Left cardiac atrium (tissue), 4 donors: ENCODE measurements at places on chromosomes 2 and 18.
A peak's percentile ranks its signal among the peaks of the same experiment; 100 is the strongest.

GRCh38 chr2:138059487-138060300 lies 95.4 kb downstream of the HNMT start:
- DNase-seq, result no peak

- DNase-seq, result no peak
Observed at GRCh38 chr18:48670751-48671560, 132.1 kb downstream of the CTIF start.

GRCh38 chr2:8422450-8422800 lies 259.4 kb upstream of the ID2 start:
- no peak for DNase-seq

DNA sequence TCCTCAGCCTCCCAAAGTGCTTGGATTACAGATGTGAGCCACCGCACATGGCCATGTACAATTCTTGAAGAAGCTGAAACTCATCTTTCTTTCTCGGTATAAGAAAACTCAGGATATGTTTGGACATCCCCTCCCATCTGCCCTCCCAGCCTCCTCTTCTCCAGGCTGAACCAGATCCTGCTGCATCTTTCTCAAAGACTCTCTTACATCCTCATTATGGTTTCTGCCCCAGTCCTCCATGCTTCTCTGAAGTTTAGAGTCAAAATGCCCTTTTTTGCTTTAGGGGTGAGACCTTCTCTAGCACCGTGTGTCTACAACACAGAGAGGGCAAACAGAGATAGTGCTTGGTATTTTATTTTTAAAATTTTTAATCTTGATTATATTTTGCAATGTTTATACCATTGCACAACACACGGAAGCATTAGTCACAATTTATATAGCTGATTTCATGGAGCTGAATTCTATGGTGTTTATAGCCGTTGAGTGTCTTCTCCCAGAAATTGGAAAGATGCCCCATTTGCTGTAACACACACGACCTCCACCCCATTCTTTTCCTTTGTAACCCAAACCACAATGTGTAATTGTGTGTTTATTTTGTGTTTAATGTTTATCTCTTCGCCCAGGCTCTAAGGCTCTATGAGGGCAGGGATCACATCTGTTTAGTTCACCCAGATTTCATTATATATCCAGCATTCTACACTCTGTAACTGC lies 206.0 kb upstream of the TNP1 start:
- DNase-seq, result no peak

DNA sequence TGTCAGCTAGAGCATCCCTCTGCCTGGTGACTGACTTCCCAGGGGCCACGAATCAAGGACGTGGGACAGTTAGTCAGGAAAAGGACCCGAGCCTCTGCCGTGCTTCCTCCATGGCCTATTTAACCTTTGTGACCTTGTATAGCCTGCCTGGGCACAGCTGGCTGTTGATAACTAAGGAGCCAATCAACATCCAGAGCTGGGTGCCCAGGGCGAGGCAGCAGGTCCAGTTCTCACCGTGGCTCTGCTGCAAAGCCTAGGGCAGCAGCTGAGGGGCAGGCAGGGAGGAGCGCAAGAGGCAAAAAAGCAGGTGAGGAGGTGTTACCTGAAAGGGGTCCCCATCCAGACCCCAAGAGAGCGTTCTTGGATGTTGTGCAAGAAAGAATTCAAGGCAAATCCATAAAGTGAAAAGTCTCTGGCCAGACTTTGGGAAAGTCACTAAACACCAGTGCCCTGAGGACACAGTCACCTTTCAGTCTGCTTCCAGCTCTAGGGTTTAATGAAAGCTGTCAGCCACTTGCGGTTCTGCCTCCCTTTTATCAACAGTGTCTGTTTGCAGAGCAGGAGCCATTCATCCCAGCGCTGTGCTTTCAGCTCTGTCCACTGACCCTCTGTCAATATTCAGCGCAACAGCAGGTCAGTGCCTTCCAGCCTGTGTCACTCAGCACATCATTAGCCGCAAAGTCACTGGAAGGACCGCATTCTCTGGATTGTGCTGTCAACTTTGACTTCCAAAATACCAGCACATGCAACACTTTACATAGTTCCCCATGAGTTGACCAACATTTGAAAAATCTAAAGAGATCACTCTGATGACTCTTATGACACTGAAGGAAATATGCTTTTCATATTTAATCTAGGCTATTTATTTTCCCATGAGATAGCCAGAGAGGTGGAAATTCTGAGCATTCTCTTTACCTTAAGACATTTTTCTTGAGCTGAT lies 38.6 kb upstream of the ASAP2 start:
- no peak for DNase-seq

- DNase-seq, result no peak
Observed at GRCh38 chr18:43671431-43671830, 394.1 kb upstream of the SYT4 start.

GRCh38 chr2:160076241-160076640 lies 13.8 kb upstream of the PLA2R1 start:
- no peak for DNase-seq

DNA sequence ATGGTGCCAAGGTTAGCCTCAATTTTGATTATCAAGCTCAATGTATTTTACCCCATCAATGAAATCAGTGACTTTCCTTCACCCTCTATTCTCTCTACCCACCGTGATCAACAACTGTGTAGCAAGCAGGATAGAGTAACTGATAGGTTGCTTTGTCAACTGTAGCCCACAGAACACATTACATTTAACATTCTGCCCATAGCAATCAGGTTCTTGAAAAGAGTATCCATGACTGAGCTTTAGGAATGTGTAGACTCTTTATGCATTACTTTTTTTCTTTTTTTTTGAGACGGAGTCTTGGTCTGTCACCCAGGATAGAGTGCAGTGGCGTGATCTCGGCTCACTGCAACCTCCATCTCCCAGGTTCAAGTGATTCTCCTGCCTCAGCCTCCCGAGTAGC lies 19.8 kb upstream of the VWA3B start:
- DNase-seq, result no peak

DNA sequence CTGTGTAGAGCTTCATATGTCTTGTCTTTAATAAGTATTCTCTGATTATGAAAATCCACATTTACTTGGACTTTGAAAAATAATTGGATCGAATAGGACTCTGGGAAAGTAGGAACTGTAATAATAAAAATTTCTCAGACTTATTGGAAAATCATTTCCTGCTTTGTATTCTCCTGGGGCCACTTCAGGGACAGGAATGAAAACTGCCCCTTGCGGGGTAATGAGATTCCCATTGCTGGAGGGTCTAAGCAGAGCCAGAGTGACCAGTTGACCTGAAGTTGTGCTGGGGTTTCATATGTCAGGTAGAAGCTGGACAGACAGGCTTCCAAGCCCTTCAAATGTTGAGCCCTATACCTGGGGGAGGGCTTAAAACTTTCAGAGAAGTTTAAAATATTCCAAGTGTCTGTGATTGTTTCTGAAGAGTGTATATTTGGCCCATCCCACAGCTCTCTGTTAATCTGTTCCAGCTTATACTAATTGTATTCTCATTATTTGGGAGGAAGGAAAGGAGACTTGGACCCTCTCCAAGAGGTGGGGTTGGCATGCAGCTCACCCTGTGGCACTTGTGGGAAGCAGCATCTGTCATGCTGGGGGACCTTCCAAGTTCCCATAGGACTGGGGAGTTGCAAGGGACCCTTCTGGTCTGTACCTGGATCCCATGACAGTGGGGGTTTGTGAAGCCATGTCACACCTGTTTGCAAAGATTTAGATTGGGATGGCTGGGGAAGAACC lies 268.7 kb upstream of the ATP5MC3 start:
- no peak for DNase-seq

DNA sequence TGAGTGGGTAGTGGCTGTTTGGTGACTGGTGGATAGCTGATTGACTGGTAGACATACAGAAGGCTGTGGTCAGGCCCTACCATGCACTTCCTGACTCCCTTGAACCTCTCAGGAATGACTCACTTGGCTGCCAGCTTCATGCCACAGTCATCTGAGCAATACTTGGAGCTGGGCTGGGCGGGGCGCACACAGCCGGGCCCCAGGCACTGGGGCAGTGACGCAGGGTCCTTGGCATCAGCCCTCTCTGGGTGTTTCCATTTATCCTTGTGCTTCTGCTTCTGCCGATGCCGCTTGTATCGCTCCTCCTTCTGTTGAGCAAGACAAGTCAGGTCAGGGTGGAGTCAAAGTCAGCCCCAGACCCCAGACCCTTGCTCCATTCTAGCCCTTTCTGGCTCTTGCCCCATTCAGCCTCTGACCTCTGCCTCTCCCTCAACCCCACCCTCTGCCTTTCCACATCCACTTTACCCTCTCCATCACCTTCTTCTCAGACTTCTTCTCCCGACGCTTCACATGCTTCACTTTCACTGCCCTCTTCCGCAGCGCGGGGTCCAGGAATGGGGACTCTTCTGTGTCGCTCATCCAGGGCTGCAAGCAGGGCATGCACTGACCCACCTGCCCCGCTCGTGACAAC lies 3.0 kb upstream of the MBD1 start:
- DNase-seq, result no peak

DNA sequence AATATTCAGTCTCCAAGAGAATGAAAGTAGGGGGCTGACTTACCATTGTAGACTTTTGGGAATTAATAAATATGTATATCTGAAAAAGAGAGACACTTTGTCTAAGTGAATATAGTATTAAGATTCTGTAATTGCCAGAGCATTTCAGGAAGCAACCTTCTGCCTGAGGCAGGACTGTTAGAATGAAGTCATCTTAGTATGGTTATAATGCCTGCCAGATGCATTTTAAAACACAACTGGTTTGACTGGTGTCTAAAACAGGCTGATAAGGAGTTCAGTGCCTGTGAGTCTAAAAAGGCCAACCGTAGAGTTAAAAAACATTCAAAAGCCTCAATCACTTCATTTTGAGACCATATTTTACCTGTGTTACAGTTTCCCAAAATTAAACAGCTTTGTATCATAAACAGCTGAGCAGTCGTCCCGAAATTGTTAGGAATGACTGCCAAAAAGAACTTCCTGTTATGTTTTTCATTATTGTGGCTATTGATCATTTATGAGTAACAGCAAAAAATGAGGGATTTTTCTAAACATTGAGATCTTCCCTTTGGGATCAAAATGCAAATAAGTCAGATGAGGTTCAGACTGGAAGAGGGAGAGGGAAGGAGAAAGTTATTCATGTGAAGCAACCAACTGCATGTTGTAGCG lies 443.9 kb downstream of the PID1 start:
- DNase-seq, result no peak

GRCh38 chr2:45867800-45868199 lies 216.3 kb downstream of the PRKCE start:
- no peak for DNase-seq

GRCh38 chr2:23563673-23564614 lies 179.0 kb downstream of the KLHL29 start:
- DNase-seq, result peak; percentile 56

- DNase-seq, result no peak
Observed at GRCh38 chr2:85769236-85769982, 15.6 kb downstream of the ATOH8 start.
